Smooth muscle cell of the brain vasculature (primary cell): ENCODE measurements at places on chromosomes 3 and 15.

- DNase-seq, result no peak
These were observed 104.7 kb downstream of the UNC13C start for GRCh38 chr15:54082836-54083492.

GRCh38 chr3:8741581-8742261 lies 8.1 kb downstream of the CAV3 start:
- DNase-seq, result peak; percentile 76

- DNase-seq, result no peak
These were observed 140.7 kb downstream of the TCF12 start for GRCh38 chr15:57059026-57059660.

DNA sequence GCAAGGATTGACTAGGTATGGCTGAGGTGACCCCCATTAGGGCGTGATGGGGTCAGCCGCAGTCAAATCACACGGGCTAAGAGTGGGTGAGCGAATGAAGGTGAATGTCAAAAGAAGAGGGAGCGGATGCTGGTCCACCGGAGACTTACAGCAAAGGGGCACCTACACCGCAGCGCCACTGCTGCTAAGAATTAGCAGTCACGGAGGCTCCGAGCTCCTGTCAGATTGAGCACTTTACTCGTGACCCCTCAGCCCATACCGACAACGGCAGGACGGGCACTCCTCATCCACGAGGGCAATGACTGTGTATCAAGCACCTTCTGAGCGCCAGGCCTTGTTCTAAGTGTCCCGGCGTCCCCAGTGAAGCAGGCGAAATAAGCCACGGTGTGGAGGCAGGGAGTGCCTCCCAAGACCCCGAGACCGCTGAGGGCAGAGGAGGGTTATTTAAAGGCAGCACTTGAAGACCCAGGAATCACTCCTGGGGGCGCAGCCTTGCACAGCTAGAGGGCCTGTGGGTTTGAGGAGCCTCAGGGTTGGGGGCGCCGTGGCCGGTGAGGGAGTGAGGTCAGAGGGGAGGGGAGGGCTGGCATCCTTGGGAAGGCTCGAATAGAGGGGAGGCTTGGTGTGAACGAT lies 61.6 kb upstream of the GATA2 start:
- no peak for DNase-seq

- DNase-seq, result no peak
These were observed 23.1 kb downstream of the SRGAP3 start for GRCh38 chr3:9226326-9226725.

DNA sequence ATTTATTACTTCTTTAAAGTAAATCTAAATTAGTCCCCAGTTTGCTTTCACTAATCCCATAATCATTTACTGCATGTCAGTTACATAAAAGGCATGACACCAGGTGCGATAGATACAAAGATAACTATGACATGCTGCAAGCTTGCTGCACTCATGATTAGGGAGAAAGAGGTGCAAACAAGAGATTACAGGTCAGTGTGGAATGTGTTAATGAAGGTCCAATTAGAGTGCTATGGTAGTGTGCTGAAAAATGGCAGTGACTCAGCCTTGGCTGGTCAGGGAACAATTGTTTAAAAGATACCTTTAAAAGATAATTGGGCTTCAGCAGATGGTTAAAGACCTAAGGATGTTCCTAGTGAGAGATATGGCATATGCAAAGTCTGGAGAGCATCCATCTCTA lies 352.6 kb upstream of the TGFBR2 start:
- no peak for DNase-seq

DNA sequence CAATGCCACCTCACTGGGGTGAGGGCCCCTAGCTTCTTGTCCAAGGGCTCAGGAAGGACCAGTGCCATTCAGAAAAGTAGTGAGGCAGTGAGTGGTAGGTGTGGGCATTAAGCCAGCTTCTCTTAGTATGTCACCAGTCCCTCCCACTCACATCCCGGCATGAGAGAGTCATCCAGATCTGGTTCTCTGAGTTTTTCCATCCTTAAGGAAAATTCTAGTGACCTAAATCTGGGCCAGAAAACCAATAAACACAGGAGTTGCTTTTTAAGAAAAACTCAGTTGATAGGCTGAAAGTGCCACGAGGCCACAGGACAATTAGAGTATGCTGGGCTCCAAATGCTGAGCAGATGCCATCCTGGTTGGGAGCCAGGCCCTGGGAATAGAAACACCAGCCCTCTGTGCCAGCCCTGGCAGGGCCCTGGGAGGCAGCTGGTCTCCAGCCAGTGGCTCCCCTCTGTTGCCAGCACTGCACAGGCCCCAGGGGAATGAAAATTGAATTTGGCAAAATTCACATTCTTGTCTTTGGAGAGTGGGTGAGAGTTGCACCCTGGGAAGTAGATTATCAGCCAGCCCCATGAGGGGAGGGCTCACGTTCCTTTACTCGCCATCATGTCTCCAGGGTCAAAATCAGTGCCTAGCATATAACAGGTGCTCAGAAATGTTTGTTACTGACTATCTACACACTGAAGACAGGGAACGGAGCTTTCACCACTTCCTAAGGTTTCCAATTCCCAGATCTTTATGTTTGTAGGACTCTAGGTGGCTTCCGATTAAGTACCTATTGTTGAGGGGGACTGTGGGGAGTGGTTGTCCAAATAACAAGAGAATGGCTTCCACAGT lies 52.8 kb downstream of the FAM43A start:
- DNase-seq, result no peak

- DNase-seq, result no peak
These were observed 16.9 kb downstream of the TIGIT start for GRCh38 chr3:114310695-114311094.

- no peak for DNase-seq
These were observed 1.4 kb downstream of the ETV5 start for GRCh38 chr3:186107215-186108105.

GRCh38 chr3:118810499-118811035 lies 224.1 kb downstream of the IGSF11 start:
- no peak for DNase-seq

- DNase-seq, result no peak
These were observed 29.0 kb downstream of the SEC61A1 start for GRCh38 chr3:128081226-128081625.

DNA sequence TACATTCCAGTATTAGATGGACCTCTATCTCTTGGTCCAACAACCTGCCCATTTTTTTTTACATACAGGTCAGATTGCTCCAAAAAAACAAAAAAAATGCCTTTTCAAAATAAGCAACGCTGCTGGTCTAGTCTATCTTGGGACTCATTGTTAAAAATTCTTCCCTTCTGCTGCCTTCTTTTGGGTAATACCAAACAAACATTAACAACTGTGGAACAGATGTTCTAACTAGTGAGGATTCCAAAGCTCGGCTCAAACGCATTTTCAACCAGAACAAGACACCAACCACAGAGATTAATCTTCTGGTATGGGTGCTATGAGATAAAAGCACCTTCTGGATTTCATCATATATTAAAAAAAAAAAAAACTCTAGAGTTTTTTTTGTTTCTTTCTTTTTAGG lies 24.7 kb downstream of the ARHGAP31 start:
- DNase-seq, result no peak

DNA sequence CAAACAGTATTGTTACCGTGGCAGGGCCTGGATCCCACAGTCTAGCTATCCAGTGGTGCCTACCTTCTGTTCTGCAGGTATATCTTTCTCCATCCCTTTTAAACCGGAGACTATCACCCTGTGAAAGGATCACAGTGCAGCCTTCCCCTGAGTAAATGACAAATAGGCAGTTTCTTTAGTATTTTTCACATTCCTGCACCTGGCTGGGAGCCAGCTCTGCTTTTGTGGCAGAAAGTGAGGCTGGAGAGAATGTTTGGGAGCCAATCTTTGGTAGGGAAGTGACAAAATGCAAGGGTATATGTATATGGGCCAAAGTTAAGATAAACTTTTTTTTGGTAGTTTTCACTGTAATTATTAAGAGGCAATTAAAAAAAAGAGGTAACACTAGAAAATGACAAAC lies 54.8 kb downstream of the ARHGEF26 start:
- no peak for DNase-seq

DNA sequence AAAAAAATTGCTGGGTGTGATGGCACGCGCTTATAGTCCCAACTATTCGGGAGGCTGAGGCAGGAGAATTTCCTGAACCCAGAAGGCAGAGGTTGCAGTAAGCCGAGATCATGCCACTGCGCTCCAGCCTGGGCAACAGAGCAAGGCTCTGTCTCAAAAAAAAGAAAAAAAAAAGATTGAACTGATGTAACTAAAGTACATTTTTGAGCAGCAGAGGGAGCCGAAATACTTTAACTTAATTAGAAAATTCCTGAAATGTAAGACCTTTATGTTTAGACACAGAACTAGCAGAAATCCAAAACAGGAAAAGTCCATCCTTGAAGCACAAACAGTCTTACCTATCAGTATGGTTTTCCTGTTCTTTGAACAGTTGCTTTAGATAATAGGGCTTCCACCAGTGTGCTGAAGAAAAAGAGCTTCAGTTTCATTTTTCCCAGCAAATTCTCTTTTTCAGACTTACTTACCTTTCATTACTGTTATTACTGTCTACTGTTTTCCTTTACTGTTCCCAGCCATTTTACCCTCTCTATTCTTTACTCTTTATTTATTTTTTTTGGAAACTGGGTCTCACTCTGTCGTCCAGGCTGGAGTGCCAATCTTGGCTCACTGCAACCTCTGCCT lies 33.4 kb upstream of the ZNF609 start:
- DNase-seq, result no peak

GRCh38 chr3:173618703-173619102 lies 221.2 kb downstream of the NLGN1 start:
- no peak for DNase-seq

GRCh38 chr3:40120806-40121205 lies 188.7 kb upstream of the EIF1B start:
- no peak for DNase-seq

DNA sequence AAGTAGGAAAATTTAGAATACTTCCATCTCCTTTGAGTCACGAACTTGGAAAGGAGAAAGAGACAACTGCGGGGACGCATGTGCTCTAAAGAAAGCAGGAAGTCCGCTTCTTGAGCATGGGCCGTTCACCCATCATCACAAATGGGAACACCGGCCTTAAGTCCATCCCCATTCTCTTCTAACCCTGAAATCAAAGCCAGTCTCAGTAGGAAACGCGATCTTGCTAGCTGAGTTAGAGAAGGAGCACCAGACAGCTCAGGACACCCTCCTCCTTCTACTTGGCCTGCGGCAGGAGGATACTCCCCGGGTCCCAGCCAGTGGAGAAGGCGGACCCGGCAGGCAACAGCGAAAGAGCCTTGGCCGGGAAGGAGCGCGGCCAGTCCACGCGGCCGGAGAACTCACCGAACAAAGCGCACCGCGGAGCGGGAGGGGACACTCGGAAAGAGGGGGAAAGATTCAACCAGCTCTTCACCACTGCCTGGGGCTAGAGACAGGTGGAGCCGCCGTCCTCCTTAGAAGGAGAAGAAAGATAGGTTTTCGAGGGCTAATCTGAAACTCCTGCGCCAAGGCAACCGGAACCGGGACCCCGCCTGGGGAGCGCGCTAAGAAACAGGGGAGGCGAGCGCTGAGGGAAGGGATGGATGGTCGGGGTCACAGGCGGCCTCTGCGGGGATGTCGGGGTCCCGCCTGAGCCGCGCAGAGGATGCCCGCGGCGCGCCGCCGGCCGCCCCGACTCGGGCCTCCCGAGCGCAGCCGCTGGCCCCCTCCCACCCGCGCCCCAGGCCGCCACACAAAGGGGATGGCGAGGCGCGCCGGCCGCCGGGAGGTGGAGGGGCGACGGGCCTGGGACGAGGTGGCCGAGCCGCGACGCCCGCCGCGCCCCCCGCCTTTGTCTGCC lies 818 bp downstream of the SLC4A7 start:
- peak; percentile 44 for DNase-seq

GRCh38 chr15:73990250-73991005 lies 1.7 kb downstream of the STOML1 start:
- no peak for DNase-seq

- no peak for DNase-seq
These were observed 3.7 kb downstream of the STARD9 start for GRCh38 chr15:42578984-42579537.

DNA sequence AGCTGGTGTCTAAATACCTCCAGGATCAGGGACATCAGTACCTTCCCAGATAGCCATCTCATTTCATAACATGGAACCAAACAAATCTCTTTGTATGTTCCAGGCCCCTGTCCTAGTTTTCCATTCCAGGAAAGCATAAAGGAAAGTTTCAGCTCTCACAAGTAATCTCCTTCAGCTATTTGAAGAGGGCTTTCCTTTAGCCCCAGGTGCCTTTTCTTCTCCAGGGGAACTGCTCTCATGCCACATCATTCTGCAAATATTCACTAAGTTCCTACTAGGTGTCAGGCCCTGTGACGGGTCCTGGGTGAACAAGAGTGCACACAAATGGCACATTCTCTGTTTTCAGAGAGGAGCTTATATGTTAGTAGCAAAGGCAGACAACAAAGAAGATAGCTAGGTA lies 136.1 kb downstream of the ADAMTS9 start:
- DNase-seq, result no peak

GRCh38 chr3:5581743-5582142 lies 394.2 kb downstream of the EDEM1 start:
- no peak for DNase-seq

GRCh38 chr15:80489030-80489594 lies 84.9 kb downstream of the ARNT2 start:
- peak; percentile 61 for DNase-seq

- DNase-seq, result no peak
These were observed 91.1 kb downstream of the MINAR1 start for GRCh38 chr15:79523266-79523665.

GRCh38 chr3:151377768-151378385 lies 6.7 kb downstream of the P2RY12 start:
- DNase-seq, result no peak

DNA sequence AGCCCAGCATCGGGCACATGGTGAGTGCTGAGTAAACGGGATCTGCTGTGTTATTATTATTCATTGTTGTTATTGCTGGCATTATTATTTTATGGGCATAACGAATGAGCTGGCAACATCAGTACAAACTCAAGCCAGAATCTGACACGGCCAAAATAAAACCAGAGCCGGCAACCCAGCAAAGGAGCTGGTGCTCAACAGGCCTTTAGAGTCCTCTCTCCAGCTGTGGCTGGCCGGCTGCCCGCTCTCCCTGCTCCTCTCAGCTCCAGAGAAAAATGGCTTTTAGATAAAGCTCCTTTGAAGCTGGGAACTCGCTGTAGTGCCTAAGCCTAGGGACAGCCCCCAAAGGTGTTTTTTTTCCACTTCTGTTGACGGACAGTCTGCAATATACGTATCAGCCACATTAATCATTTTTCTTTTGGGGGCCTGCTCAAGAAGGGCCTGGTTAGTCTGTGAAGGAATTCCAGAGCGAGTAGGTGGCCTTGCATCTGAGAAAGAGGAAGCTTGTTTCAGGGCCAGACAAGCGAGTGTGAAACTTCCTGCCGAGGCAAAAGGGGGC lies 193.9 kb upstream of the UBE2E1 start:
- peak; percentile 41 for DNase-seq

DNA sequence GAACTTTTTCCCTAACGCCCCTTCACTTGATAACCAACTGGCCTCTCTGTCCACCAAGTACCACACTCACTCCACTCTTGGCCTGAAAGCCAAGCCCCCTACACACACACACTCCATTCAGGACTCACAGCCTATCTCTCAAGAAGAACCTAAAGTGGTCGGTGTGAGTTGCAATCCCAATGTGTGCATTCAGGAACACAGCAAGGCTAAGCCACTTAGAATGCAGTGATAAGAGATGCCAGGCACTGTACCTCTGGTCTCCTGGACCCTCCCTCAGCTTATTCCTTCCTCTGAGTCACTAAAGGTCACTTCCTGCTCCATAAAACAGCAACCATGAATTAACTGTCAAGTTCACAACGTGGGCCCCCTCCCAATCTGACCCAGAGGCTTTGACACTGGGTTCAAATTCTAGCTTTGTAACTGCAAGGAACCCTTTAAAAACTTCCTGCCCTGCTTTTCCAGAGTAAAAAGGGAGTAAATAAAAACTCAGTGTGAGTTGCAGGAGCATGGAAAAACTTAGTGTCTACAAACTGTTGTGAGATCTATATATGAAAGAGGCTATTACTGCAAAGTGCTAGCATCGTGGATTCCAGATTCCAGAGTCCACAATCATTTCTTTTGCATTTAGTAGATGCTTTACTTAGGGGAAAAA lies 17.6 kb upstream of the KCNMB3 start:
- no peak for DNase-seq
